ENCODE measurements at places on chromosomes 7 and 10. TPM values are rescaled to one million over a fixed set of nuclear protein-coding genes. Genes with fewer than 3 reads are reported as not detected.

Gene ECHDC3
- total RNA-seq, result 57.9 TPM

Gene TBX20
- total RNA-seq, result 0.69 TPM

Gene CPA2
- total RNA-seq, result not detected

Gene AGMO
- 1.1 TPM for total RNA-seq

Gene PRF1
- total RNA-seq, result not detected

Gene CLRN3
- total RNA-seq, result not detected

- DNase-seq, result no peak
Observed at GRCh38 chr10:68402276-68402675, 4.8 kb downstream of the RUFY2 start.

- no peak for DNase-seq
Observed at GRCh38 chr10:36191009-36191408, 548.9 kb upstream of the FZD8 start.

DNA sequence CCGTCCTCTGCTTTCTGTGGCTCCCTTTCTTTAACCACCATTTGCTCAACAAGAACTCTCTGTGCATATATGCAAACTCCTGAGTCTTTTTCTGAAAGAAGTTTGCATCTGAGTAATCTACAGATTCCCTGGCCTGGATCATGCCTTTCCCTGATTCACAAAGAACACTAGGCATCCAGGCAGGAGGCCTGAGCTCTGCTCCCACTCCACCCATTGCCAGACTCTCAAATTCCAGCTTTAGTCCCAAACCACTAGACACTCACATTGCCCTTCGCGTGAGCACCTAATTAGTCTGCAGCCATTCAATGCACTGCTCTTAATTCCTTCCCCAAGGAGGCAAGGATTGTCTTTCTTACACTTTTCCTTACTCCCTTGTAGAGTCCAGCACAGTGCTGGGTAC is 60.9 kb downstream of the ABCC2 start:
- no peak for DNase-seq

GRCh38 chr7:100176096-100177044 is 811 bp downstream of the GPC2 start:
- DNase-seq, result peak; percentile 50

DNA sequence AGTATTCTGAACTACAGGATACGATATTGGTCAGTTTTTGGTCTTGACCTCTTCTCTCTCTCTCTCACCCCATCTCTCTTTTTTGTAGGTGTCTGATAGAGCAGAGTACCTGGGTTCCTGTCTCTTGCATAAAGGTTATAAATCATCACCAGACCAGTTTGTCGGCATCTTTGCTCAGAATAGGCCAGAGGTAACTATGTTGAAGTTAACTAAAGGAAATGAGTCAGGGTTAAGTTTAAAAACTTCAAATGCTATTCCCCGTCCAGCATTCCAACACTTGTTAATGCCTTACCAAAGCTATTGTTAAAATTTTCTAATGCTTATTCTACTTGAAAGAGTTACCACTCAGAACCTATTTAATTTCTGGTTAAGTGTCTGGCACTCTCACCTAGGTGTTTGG is 30.7 kb downstream of the ACSL5 start:
- no peak for DNase-seq

GRCh38 chr7:18401757-18402156 is 93.8 kb upstream of the HDAC9 start:
- DNase-seq, result no peak

DNA sequence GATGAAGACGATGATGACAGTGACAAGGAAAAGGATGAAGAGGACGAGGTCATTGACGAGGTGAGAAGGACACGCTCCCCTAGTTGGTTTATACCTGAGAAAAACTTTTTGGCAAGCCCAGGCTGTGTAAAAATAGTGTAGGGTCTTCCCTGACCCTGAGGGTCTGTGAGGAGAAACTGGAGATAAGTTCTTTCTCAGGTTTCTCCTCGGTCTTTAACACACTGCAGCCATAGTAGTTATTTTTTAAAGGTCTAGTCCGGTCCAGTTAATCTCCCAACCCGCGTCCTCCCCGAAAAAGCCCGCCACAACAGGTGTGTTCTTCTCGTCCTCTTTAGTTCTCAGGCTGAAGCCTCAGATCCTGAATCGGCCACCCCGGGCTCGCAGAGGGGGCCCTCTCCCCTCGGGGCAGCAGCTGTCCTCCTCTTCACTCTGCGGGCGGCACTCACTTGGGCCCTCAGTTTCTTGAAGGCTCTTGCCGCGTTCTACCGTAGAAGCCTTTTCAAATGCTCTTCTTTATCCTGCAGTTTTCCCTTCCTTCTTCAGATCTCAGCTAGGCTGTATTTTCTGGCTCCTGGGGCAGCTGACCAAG is 411 bp downstream of the BCCIP start:
- peak; percentile 40 for DNase-seq
